ENCODE measurements at places on chromosomes 3 and 15. TPM values are rescaled to one million over a fixed set of nuclear protein-coding genes. Genes with fewer than 3 reads are reported as not detected.
A peak's percentile ranks its signal among the peaks of the same experiment; 100 is the strongest.

SLC9C1 gene
- 0.07 TPM for polyA plus RNA-seq

DNA sequence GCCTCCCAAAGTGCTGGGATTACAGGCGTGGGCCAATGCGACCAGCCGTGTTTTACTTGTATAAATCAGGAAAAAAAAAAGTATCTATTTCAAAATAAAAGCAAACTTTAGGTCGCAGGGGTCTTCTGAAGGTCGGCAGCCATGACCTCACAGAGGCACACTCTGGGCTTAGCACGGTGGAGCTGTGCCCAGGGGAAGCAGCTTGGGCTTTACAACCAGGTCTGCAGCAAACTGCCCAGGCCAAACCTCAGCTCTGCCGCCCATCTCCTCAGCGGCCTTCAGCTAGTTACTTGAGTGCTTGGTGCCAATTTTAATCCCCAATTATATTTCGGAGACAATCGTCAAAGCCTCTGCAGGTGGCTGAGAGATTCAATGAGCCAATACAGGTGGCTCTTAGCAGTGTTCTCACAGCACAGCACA is 30.1 kb downstream of the ZDHHC19 start:
- no peaks in the 10 kb centered on the region for H3K4me1 ChIP-seq
- DNase-seq: no peak
- no peaks in the 10 kb centered on the region for H3K36me3 ChIP-seq
- H3K27ac ChIP-seq: no peak overlapping the region
- H3K27me3 ChIP-seq: no peaks in the 10 kb centered on the region

GRCh38 chr3:141411251-141411771 is 43.0 kb downstream of the ZBTB38 start:
- no peaks in the 10 kb centered on the region for H3K27me3 ChIP-seq
- DNase-seq: no peak

DNA sequence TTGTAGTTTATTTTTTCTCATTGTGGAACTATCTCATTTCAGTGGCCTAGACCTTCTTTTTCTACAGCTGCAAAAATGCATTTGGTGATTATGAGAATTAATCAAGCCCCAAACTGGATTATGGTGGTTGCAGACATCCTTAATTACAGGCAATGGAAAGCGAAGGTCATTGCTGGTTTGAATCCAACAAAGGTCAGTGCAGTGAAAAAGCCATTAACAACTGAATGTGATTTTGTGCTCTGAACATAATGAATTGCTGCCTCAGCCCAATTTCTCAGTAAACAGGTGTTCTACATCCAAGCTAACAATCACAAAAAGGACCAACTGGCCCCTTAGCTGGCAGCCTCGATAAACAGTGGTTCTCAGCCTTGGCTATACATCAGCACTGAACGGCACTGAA is 260.1 kb upstream of the DPPA4 start:
- no peaks in the 10 kb centered on the region for H3K27me3 ChIP-seq
- H3K27ac ChIP-seq: no peak overlapping the region
- DNase-seq: no peak
- H3K4me3 ChIP-seq: no peak overlapping the region

CYP8B1 gene
- polyA plus RNA-seq: not detected

DNA sequence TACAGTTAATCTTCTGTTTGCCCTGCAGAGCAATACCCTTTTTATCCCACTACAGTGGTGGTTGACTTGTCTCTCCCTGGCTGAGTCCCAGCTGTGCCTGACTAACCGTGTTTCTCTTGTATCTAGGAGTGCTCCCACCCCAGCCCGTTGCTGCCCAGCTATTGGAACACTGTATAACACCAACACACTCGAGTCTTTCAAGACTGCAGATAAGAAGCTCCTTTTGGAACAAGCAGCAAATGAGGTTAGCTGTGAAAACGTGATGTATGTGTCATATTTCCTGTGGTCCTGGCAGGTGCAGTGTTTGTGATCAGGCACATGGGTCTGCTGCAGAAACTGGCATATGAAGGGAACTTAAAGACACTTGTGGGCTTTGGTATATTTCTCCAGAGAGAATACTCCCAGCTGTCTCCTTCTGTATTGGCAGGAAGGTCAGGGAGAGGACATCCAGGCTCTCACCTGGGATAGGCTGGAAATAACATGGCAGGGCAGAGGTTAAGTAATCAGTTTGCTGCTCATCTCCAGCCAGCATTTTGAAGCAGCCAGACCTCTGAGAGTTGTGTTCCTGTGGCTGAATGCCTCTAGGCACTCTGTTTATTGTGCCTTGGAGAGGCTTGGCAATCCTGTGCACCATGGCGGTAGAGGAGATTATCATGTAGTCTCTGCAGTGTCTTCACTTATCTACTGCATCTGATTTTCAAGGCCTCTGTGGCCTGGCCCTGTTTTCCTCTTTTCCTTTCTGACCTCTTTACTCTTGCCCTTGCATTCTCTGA is 34.8 kb downstream of the ATG7 start:
- DNase-seq: no peak
- peaks cover 4% of the 10 kb centered on the region for H3K36me3 ChIP-seq
- peak overlapping the region; percentile 35 for H3K27ac ChIP-seq

- no peak for DNase-seq
- no peaks in the 10 kb centered on the region for H3K27me3 ChIP-seq
- no peaks in the 10 kb centered on the region for H3K36me3 ChIP-seq
Measured at GRCh38 chr3:121835465-121835801, 424 bp downstream of the EAF2 start.

- no peaks in the 10 kb centered on the region for H3K36me3 ChIP-seq
- H3K4me3 ChIP-seq: no peak overlapping the region
- H3K4me1 ChIP-seq: no peaks in the 10 kb centered on the region
- H3K27me3 ChIP-seq: no peaks in the 10 kb centered on the region
- no peak for DNase-seq
Measured at GRCh38 chr15:45795440-45796069, 160.7 kb downstream of the SQOR start.

DNA sequence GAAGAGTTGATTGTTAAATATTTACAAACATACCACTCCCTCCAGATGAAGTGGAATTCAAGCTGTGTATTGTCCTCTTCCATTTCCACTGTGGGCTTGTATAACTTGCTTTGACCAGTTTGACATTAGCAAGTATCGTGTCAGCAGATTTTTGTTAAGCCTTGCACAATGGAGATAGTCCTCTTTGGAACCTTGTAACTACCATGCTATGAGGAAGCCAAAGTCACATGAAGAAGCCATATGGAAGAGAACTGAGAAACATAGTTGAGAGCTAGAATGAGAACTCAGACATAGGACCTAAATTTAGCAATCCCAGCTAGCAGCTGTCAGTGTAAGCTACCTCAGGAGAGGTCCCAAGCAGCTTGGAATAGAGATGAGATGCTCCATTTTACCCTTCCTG is 889.2 kb downstream of the PDCD6IP start:
- DNase-seq: no peak
- no peaks in the 10 kb centered on the region for H3K27me3 ChIP-seq
- no peak overlapping the region for H3K27ac ChIP-seq

APOD gene
- 8.1 TPM for polyA plus RNA-seq

MEIS2 gene
- 4.2 TPM for polyA plus RNA-seq

- no peak for DNase-seq
- H3K4me3 ChIP-seq: no peak overlapping the region
- H3K36me3 ChIP-seq: no peaks in the 10 kb centered on the region
- no peak overlapping the region for H3K27ac ChIP-seq
- peaks cover 8% of the 10 kb centered on the region for H3K4me1 ChIP-seq
Measured at GRCh38 chr3:53674582-53674981, 171.6 kb downstream of the CHDH start.

GRCh38 chr15:88538972-88539371 is 7.5 kb downstream of the DET1 start:
- no peak overlapping the region for H3K4me3 ChIP-seq
- no peak overlapping the region for H3K27ac ChIP-seq
- no peaks in the 10 kb centered on the region for H3K27me3 ChIP-seq
- no peak for DNase-seq

GRCh38 chr3:184239708-184240107 is 9.1 kb downstream of the ALG3 start:
- peaks cover 29% of the 10 kb centered on the region for H3K36me3 ChIP-seq
- no peak overlapping the region for H3K4me3 ChIP-seq
- DNase-seq: no peak
- no peak overlapping the region for H3K27ac ChIP-seq
- H3K27me3 ChIP-seq: peaks cover 29% of the 10 kb centered on the region

- H3K27me3 ChIP-seq: no peaks in the 10 kb centered on the region
- H3K27ac ChIP-seq: no peak overlapping the region
- no peaks in the 10 kb centered on the region for H3K36me3 ChIP-seq
- no peak overlapping the region for H3K4me3 ChIP-seq
- H3K4me1 ChIP-seq: no peaks in the 10 kb centered on the region
Measured at GRCh38 chr3:132346841-132347736, 29.9 kb downstream of the ACP3 start.

DNA sequence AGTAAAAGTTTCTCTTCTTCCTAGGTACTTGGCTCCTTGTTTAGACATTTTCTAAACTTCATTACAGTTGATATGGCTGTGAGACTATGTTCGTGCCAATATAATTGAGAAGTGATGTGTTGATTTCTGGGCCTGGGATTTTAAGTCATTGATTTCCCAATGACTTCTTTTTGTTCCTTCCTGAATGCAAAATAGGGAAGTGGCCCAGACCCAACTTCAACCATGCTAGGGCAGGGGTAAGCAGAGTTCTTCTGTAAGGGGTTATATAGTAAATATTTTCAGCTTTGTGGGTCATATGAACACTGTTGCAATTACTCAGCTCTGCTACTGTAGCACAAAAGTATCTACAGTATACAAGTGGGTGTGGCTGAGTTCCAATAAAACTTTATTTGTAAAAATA is 320.1 kb upstream of the WNT5A start:
- H3K27me3 ChIP-seq: no peaks in the 10 kb centered on the region
- no peak for DNase-seq
- H3K27ac ChIP-seq: no peak overlapping the region
- H3K36me3 ChIP-seq: no peaks in the 10 kb centered on the region

GTF2E1 gene
- polyA plus RNA-seq: 7.3 TPM

DNA sequence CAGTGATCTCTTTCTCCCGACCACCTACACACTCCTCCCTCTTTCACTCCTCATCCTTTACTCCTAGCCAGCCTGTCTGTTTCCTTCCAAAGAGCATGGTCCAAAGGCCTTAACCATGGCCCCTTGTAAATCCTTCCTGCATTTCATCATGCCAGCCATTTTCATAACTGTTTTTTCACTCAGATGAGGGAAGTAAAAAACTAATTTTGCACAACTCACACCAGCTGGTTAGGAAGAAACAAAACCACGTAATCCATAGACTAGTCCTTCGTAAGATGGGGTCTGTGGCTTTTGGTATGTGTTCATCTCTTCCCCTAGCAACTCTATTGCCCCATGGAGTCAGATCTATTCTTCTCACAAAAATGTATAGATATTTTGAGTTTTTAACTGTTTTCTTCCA is 187.8 kb downstream of the SHOX2 start:
- H3K4me3 ChIP-seq: no peak overlapping the region
- H3K27ac ChIP-seq: no peak overlapping the region
- no peaks in the 10 kb centered on the region for H3K27me3 ChIP-seq
- DNase-seq: no peak

DNA sequence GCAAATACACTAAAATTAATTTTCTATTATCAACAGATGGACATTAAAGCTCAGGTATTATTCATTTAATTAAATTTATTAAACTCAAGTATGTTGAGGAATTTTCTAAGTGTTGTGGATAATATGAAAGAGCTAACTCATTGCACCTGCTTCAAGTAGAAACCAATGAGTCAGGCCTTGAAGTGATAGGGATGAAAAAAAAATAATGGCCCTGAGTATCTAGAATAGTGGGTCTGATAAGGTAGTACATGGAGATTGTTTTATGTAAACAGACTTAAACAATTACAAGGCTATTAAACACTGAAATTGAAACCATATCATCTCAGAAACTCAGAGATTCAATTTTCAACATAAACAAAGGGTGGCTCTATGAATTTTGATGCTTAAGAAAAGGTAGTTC is 857.1 kb upstream of the GBE1 start:
- no peak overlapping the region for H3K27ac ChIP-seq
- no peaks in the 10 kb centered on the region for H3K27me3 ChIP-seq
- H3K4me1 ChIP-seq: no peaks in the 10 kb centered on the region
- H3K36me3 ChIP-seq: no peaks in the 10 kb centered on the region
- H3K4me3 ChIP-seq: no peak overlapping the region

SLC27A2 gene
- 16.6 TPM for polyA plus RNA-seq

Data from sigmoid colon (tissue), 7 donors.